ENCODE measurements at places on chromosomes 16 and 17.

DNA sequence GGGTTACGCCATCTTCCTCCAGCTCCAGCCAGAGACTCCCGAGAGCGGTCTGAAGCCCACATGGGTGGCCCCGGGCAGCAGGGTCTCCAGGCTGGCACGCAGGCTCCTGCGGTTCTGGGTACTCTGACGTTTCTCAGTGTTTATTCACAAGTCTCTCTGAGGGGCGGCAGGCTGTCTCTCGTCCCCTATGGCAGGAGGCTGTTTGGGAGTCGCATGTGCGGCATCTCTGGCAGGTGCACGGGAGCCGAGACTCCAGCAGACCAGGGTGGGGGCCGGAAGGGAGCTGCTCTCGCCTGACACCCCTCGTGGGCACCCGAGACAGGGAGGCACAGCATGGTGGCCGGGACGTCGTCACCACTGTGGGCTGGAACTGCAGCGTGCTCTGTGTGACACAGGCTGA, 48.1 kb downstream of the ZNF778 start:
- no peak for DNase-seq

GRCh38 chr17:64058621-64059020, 38.2 kb upstream of the ICAM2 start:
- DNase-seq = no peak

DNA sequence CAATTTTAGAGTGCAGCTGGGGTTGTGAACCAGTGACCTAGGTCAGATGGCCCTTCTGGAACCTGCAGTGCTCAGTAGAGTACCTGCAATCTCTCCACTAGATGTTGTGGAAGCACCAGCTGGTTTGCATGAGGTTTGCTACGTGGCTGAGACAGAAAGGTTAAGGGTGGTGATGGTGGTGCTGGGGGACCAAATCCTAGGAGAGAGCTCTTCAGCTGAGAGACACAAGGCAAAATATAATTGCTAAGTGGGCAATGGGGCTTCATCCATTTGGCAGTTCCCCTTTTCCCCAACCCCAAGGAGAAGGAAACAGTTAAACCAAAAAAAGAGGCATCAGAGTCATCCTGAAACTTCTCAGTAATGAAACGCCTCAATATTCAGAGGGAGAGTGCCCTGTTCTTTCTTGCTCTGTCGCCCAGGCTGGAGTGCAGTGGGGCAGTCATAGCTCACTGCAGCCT, 13.9 kb downstream of the ITPRIPL2 start:
- DNase-seq = no peak

DNA sequence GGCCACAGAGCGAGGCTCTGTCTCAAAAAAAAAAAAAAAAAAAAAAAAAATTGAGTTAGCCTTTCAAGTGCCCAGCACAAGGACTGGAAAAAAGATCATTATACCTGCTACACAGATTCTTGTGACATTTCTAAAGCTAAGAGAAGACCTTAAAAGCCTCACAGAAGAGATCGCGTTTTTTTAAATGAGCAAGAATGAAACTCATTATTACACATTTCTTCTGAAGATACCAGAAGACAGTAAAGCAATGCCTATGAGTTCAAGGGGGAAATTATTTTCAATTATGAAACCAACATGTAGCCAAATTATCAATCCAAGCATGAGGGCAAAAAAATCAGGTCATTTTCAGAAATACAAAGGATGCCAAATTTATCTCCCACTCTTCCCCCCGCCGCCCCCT, 56.8 kb downstream of the MED13 start:
- DNase-seq = no peak

DNA sequence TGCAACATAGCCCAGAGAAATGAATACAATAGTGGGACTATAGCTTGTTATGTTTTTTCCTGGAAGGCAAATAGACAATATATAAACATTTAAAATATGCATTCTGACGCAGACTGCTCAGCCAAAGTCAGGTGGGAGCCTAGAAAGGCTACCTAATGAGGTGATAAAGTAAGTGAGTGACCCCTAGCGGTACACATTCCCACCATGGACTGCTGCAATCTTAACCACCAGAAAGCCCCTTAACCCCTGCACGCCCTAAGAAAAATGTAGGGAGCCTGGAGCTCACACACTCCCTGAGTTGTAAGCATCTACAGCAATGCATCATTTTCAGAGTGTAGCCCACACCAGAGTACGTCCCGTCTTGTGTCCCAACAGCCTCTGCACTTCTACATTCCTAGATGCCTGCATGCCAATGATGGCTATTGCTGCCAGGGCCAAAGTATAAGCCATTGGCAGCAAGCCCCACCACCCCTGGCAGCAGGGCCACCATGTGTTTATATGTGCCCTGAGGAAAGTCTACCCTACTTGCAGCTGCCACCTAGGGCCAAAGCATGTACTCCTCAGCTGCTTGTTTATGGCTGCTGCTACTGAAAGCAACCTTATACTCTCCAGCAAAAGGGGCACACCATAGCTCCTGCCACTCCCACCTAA, 127.6 kb downstream of the KIF2B start:
- DNase-seq = no peak

GRCh38 chr17:62627904-62628633, 599 bp downstream of the MRC2 start:
- DNase-seq = no peak

DNA sequence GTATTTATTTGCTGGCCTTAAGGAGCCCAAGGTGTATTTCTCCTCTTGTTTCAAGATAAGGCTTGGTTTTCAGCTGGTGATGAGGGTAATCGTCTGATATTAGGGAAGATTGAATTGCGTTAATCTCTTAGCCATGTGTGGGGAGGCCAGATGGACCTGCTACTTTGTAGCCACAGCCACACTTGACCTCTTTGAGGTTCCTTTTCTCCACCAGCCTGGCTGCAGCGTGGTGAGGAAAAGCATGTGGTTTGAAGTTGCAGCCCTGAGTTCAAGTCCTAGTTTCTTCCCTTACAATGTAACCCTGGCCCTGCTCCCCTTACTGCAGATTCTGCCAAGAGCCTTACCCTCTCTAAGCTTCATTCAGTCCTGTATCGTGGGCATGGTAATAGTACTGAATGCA, 3.1 kb downstream of the MINK1 start:
- no peak for DNase-seq

DNA sequence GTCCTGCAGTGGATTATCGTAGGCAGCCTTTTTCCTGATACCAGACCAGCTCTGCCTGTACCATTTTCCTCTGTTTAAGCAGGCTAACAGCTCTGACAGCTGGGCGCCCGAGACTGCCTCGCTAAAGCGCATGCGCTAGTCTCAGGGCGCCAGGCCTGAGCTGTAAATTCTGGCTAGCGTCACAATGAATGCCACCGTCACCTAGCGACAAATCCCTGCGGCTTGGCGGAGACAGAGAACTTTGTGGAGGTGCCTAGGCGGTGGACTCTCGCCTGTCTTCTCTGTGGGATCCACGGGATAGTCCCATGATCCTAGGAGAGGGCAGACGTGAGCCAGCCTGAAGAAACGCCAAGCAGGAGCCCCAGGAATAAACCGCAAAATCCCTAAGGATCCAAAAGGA, 573.9 kb downstream of the KCNJ18 start:
- DNase-seq = no peak

- no peak for DNase-seq
These were observed 289.1 kb downstream of the CA10 start for GRCh38 chr17:51869387-51869786.

DNA sequence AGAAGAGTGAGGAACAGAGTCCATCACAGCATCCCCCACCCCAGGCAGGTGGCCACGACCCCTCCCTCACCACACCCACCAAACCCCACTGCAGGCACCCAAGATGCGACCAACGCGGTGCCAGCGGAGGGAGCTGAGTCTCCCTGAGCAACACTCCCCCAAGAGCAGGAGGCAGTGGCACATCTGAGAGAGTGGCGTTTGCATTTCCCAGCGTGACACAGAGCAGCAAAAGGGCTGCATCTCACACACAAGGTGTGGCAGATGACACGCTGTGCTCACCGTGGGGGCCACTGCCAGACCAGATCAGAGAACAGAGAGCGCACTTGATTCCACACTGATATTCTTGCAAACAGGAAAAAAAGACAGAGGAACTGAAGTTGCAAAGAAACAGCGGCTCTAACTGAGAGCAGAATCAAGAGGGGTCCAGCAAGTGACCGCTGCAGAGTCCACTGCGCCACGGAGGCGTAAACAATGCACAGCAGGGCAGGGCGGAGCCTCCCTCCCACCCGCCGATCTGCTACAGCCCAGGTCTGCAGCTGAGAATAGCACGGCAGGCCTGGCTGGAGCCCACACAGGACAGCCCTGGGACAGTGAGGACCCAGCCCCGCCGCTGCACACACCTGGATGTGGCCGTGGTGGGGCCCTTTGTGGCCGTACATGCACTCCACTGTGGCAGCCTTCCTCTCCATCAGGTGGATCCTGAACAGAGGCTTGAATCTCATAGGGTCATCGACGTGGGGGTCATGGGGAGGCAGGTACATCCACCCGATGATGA, 26.0 kb upstream of the C16orf95 start:
- DNase-seq = no peak

DNA sequence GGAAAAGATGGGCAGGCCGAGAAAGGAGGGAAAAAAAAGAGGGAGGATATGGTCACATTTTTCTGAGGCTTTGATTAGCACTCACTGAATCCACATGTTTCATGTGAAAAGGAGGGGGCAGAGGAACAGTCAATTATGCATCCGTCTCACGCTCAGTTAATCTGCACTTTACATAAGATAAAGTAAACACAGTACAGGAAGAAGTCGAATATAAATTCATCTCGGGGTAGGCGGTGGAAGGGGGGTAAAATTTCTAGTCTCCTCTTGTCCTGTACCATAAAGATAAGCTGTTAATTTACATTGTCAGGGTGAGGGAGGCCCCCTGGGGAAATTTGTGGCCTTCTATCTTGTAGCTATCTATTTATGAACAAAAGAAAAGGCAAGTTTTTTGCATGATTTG, 73.1 kb upstream of the CES5A start:
- DNase-seq = no peak

DNA sequence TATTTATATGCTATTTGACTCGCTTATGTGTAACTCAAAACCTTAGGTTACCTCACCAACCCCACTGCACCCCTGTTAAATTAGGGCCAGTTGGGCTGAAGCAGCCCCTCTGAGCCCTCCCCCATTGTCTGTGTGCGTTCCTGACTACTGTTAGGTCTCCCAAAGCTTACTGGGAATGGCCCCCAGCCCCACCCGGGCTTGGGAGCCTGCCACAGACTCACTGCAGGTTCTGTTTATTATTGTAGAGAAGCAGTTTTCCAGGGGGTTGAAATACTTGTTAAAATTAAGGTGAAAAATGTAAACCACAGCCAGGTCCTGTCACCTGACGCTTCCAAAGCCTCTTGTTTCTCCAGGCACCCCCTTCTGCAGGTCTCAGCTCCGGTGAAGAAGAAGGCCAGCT, 151.7 kb downstream of the FOXL1 start:
- DNase-seq = no peak

DNA sequence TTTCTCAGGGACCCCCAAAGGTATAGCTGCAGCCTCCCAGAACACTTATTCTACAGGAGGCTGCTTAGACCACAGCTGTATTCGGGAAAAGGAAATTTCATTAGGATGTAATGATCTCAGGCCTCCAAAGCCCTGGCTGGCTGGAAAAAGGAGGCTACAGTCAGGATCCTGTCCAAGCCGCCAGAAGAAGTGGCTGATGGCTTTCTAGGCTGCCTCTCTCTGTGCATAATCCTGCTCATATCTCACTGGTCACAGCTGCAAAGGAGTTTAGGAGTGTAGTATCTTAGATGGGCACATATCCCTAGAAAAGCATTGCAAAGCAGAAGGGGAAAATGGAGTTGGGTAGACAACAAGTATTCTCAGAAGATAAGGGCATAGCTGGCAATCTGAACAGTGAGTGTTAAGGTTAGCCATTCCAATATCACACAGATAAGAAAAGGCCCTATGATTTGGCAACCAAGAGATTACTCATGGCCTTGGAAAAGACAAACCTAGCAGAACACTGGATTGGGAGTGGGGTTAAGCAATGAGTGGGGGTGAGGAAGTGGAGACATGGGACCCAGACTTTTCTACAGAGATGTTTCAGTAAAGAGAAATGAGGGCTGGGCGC, 26.0 kb upstream of the PRKCA start:
- no peak for DNase-seq

- no peak for DNase-seq
These were observed 431.8 kb downstream of the PMP22 start for GRCh38 chr17:14833201-14833785.

- no peak for DNase-seq
These were observed 49.3 kb downstream of the CMIP start for GRCh38 chr16:81493755-81494433.

DNA sequence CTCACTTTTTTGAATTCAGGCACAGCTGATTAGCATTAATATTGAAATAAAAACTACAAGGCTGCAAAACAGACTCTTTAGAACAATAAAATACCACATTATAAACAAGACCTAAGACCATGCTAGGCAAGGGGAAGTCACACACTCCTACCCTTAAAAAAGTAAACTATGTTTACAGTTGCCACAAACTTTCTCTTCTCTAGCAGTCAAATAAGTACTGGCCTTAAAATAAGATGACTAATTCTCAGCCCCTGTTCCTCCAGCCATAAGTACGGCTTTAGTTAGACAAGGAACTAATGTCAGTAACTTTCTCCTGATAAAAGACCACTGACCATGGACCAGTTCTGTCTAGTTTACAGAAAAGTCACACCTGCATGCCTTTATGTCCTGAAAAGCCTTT, 19.5 kb upstream of the CPHXL start:
- DNase-seq = no peak

GRCh38 chr17:40541060-40541872, 24.0 kb downstream of the CCR7 start:
- DNase-seq = no peak

DNA sequence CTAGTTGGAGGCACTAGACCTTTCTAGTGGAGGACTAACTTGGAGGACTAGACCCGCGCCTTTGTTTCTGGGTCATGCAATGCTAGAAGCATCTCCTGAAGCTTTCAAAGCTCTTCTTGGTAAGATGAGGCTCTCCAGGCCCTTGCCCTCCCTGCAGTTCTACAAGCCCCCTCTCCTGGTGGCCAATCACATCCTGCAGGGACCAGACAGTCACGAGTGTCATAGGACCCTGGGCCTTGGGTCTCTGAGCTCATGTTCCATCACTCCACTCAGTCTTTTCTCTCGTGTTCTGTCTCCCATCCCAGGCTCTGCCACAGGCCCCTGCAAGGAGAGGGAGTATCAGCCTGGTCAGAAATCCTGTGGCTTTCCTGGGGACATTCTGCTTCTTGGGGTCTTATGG, 119.6 kb downstream of the CYLD start:
- no peak for DNase-seq

GRCh38 chr17:69470702-69471101, 56.2 kb downstream of the MAP2K6 start:
- DNase-seq = no peak

DNA sequence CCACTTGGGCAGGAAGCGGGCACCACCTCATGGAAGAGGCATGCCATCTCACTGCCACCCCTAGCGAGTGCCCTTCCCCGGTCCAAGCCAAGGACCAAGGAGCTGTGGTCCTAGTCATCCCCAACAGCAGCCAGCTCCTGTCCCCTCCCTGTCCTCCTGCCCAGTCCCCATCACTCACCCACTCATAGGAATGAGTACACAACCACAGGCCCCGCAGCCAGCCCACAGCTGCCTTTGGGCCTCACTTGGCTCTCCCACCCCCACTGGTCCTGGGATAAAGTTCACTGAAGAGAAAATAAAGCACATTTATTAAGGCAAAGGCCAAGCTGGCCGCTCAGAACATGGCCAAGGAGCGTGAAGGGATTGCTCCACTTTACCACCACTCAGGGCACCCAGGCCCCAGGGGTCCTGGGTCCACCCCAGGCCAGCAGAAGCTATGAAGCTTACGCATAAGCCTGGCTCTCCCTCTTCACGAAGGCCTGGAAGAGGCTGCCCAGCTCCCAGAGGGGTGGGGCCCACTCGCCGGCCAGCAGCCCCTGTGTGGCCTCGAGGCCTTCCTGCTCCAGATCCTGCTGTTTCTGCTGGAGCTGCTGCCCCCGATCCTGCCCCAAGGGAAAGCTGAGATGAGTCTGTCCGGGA, 3.6 kb downstream of the SCRN2 start:
- no peak for DNase-seq

Data from cerebellar nuclear complex (tissue), 1 donor.